ENCODE measurements at places on chromosomes 5 and 9.

- no peak for DNase-seq
Measured at GRCh38 chr9:14131356-14132088, 182.4 kb downstream of the NFIB start.

DNA sequence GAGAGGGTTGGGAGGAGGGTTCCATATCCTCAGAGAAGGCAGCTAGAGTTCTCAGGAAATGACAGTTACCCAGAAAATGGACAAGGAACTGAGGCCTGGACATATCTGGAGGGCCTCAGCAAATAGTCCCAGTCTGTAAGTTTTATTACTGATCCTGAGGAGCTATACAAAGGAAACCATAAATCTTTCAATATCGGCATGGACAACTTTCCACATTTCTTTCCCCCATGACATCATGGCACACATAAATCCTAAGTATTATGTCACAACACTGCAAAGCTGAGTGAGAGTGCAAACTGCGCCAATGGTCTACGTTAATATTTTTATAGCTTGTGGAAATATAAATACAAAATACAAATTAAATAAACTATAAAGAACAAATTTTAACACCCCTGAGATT, 1356.2 kb upstream of the C9orf72 start:
- no peak for DNase-seq

DNA sequence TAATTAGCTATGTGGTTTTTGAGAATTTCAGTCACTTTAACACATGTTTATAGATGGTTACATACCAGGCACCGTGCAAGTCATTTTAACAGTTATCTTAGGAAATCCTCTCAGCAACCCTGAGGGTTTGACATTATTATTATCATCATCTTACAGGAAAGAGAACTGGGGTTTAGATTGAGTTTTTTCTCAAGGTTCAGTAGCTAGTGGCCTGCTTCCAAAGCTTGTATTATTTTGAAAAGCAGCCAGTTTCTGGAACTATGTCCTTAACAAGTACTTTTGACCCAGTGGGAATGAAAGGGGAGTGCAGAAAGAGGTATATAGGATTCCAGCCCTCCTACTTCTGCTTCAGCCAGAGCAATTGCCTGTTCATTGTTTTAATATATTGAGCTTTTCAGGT, 157.5 kb downstream of the COMMD10 start:
- DNase-seq, result no peak

DNA sequence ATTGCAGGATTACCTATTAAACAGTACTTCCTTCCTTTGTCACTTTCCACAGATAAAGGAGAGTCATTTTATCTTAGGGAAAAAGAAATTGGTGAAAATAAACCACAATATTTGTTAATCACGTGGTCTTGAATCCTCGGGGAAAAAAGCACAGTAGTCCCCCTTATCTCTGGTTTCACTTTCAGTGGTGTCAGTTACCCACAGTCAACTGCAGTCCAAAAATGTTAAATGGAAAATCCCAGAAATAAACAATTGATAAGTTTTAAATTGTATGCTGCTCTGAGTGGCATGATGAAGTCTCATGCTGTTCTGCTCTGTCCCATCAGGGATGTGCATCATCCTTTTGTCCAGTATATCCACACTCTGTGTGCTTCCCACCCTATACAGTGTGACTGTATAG, 405.2 kb upstream of the MPDZ start:
- no peak for DNase-seq

- no peak for DNase-seq
Measured at GRCh38 chr5:140794595-140795258, at the start of gene PCDHA2. TSS of gene PCDHA2 (plus strand) at chr5:140794852.

DNA sequence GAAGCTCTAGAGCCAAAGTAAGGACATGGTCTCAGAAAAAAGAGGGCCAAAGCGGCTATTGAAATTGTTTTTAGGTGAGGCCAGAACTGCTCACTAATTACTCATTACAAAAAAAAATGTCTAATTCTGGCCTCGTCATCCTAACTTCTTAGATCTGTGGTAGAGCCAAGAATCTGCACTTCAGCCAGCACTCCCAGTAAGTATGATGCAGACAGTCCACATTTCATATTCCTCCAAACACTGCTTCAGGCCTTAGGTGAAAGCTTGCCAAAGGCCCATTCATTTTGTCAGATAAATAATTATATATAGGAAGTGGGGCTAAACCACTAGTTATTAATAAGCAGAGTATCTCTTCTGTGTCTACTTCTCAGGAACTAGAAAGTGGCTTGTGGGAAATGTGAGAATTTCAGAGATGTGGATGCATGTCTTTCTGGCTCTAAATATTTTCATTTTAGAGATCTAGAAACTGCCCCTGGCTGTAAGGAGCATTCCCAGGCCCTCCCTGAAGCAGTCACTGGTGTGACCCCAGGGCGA, 554.0 kb downstream of the TLE4 start:
- no peak for DNase-seq

GRCh38 chr5:119411361-119412278, 40.7 kb upstream of the HSD17B4 start:
- DNase-seq, result peak; percentile 63

GRCh38 chr5:160448886-160449285, 27.2 kb downstream of the PTTG1 start:
- DNase-seq, result no peak

- no peak for DNase-seq
Measured at GRCh38 chr5:73280386-73280785, 107.4 kb downstream of the TMEM174 start.

GRCh38 chr9:1879501-1879900, 135.6 kb upstream of the SMARCA2 start:
- no peak for DNase-seq

DNA sequence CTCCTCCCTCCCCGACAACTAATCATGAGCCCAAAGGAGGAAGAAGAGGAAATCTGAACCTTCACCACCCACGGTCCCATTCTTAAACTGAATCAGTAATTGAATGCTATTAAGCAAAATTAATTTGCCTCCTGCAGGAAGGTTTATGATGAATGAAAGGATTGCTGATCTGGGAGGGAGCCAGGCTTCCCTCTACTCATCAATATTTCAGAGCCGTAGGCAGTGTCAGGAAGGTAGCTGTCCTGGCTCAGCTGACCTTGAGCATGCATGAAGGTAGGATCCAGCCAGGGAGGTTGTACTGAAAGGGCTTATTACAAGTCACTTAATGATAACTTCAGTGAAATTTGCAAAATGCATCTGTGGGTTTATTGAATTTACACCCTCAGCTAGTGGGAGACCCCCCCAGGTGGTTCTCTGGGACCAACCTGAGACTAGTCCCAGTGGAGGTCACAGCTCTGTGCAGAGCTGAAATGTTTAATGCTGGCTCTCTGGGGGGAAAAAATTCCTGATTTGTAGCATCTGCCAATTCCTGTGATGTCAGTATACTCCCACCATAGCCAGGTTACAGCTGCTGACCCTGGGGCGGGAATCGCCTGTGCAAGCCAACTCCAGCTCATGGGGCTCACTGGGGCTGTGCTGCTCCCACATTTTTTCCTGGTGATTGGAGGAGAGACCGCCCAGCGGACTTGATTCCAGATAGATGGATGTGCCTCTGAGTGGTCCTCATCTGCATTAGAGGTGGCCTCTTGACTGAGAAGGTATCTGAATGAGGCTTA, 47.9 kb upstream of the NCS1 start:
- DNase-seq, result no peak

- DNase-seq, result no peak
Measured at GRCh38 chr5:150278046-150278730, 11.4 kb downstream of the CAMK2A start.

- DNase-seq, result no peak
Measured at GRCh38 chr5:69105996-69106906, 12.4 kb downstream of the SLC30A5 start.

- DNase-seq, result no peak
Measured at GRCh38 chr5:172606156-172606785, 34.8 kb upstream of the NEURL1B start.

- DNase-seq, result no peak
Measured at GRCh38 chr5:150557509-150557872, 49.6 kb downstream of the NDST1 start.

DNA sequence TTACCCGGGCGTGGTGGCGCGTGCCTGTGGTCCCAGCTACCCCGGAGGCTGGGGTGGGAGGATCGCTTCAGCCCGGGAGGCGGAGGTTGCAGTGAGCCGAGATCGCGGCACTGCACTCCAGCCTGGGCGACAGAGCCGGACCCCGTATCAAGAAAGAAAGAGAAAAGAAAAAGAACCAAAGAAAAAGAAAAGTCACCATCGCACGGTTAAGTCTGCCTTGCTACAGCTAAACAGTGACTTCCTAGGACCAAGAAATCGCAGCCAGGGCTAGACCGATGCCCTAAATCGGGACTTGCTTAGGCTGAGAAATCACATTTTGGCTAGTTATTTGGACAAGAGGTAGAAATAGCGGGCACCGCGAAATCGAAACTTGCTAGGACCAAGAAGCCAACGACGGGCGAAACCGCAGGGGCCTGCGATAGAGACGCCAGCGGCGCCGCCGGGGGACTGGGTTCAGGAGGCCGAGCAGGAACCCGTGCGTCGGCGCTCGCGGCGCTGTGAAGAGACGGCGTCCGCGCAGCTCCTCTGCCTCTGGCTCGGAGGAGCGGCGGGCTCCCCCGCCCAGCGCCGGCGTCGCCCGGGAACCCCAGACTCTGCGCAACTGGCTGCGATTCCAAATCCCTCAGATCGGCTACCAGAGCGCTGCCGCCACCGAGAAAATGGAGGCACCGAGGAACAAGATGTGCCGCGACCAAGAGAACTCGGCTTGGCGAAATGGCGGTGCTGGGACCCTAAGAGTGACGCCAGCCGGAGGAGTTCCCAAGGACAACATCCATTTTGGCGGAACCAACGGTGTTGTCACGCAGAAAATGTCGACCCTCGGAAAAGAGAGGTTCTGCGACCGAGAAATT, 26.1 kb upstream of the ANXA2R start:
- peak; percentile 31 for DNase-seq

DNA sequence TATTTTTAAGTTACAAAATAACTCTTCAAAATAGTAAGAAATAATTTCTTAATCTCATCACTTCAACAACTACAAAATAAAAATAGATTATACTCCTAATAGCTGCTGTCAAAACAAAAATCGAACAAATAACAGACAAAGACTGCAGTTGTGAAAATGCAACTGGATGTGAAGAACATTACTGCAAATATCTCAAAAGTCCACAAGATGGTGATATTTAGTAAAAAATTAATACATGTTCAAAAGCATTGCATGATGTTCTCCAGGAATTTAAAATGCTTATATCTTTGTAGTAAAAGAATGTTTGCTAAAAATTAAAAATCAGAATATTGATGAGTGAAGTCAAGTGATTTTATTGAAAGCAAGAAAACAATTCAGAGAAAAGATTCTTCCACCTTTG, 66.2 kb downstream of the MPDZ start:
- no peak for DNase-seq

GRCh38 chr5:849651-850301, 1.0 kb downstream of the ZDHHC11 start:
- no peak for DNase-seq

DNA sequence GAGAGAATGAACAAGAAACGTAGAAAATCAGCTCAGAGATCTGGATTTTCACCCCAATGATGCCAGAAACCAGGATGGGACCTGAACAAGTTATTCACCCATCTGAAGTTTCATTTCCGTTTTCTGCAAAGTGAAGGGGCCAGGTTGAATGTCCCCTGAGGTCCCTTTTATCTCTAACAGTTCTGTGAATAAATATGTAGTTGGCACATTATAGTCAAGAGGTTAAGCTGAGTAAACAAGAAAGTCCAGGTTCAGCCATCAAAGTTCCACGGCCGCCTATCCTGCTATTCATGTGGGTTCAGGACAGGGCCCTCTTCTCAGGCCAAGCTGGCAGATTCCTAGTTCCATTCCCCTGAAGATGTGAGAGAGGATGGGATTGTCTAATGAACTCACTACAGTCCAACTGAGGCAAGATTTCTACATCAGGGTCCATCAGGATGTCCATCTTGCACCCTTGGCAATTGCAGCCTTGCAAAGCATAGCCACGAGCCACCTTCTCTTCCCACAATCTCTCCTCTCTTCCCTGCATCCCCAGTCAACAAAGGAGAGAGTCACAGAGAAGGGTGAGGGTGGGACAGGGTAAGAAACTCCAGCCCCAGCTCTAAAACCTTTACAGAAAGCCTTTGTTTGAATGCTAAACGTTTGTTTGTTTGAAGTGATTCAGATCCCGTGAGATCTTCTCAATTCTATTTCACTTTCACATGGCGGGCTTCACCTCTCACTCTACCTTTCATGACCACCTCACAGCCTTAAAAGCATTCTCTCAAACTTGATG, 311.0 kb downstream of the SLIT3 start:
- no peak for DNase-seq

DNA sequence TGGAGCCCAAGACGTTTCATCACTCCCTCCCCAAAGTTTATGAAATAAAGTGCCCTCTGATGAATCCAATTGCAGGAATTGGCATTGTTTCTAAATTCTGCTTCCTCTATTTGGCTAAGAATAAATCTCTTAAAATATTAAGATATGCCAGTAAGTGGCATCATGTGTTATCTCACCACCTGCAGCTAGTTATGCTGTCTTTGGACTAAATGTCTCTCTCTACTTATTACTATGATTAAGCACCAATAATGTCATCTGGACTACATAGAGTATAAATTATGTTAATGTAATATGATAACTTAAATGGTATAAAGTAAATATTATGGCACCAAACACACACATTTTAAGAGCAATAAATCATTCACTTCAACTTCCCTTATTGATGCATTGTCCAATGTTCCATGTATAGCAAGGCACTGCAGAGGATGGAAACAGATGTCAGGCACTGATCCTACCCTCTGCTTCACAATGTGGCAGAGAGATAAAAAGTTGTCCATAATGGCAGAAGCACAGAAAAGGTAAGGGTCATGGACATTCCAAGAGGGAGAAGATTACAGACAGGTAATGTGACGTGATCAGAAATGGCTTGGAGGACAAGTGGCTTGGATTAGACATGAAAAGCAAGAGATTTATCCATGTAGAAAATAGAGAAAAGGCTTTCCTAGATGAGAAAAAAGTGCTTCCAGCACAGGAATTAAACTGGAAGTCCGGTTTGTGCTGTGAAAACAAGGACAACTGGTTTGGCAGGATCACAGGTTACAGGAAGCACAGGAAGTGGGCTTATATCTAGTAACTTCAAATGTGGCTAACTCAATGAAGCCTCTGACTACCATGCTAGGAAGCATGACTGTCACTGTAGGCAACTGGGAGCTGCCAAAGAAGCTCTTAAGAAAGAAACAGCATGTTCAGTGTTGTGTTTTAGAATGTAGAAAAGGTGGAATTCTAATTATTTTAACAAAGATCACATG, 26.7 kb downstream of the MARCHF11 start:
- no peak for DNase-seq
